ENCODE measurements at places on chromosomes 13 and 19.

DNA sequence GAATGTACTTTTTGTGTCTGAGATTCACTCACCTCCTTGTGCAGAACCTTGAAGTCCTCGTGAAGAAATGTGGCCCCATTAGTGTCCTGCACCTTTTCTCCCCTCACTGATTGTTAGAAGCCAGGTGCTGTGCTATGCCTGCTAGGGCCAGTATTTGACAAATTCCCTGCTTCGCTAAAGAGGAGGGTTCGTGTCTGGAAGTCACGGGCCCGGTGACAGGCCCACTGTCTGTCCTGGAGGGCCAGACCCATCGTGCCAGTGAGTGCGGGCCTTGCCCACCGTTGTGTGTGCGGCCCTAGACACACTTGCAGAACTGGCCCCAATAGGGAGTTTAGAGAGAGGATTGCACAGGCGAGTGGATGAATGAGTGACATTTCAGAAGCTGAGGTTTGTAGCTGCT, 36.8 kb upstream of the GAS6 start:
- DNase-seq: no peak

DNA sequence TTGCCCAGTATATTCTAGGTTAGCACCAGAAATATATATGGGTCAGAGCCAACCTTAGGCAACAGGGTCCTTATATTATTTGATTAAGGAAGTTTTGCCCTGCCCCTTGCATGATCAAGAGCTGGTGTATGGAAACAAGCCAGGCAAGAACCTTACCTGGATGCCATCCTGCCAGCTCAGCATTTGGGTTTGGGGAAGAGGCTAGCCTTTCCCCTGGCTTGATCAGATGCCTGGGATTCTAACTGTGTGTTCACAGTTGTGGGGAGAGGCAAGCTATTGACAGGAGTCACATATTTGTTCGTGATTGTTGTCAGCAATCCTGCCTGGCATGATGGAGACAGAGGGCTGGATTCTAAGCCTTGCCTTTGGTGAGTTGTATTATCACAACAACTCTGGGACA, 260.0 kb upstream of the DACH1 start:
- DNase-seq: no peak

GRCh38 chr13:44855860-44856259, 133.4 kb downstream of the NUFIP1 start:
- no peak for DNase-seq

DNA sequence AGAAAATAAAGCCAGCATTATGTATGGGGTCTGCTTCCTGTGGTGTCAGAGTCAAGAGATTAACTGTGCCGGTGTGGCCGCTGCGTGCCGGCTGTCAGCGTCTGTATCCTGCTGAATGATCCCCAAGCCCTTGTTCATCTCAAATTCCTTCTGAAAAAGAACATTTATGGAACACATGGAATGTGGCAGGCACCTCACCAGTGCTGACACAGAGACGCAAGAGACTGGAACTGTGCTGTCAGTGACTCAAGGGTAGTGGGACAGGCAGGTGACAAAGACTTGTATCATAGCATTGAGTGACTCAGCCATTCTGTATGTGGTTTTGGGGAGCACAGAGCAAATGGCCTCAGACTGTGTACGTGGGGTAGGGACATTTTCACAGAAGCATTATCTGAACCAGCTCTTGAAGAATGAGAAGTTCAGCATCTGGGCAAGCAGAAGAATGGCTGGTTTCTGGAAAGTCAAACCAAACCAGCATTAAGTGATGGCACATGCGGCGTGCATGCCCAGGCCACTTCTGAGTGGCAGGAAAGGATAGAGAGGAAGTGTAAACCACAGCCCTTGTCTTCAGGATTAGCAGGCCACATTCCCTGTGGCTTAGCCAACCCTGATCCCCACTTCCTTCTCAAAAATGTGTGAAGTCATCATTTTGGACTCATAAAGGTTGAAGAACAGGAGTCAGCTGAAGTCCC, 54.0 kb upstream of the IRS2 start:
- DNase-seq: peak; percentile 32

DNA sequence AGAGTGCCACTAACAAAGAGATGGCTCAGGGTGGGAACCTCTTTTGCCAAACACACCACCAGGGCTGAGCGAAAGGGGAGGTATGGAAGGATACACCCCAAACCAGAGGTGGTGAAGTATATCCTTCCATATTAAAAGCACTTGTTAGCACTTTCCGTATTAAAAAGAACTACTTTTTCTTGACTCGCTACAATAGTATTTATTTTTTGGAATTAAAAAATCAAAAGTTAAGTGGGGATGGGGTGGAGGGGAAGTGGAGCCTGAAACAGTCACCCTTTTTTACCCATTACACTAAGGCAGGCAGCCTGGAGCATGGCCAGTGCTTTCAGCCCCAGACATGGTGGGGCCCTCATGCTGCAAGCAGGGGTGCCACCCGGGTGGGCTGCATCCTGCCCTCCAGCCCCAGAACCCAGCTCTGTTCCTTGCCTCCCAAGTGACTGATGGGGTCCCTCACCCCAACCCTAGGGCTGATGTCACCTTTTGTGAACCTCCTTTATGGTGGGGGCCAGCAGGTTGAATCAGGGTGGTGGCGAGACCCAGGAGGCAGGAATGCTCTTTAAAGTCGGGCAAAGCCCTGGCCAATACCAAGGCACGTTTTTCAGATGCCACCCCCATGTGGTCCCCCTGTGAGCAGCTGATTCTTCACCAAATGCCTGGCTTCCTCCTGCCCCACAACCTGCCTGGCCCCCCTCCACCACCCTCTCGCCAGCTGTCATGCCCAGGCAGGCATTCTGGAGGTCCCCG, 31.0 kb downstream of the LYL1 start:
- no peak for DNase-seq

DNA sequence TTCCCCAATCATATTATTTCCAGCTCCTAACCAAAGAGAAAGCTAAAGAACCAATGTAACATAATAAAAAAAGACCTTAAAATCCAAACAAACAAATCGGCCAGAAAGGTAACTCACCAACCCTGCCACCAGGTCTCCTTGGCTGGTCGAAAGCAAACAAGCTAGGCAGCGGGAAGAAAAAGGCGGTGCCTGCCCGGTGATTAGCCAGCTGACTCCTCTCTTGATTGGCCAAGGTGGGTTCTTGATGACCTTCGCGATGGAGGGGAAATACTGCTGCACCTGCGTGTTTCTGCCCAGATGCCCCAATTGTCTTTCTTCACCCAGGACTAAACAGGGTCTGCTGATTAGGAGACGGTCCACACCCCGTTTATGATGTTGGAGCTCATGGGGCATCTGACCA, at the start of gene NLRP11:
Gene NLRP11, minus strand, starts transcription at position 154 of the 400 bp plus-strand sequence. CDS start 13,825 bp downstream, outside the sequence.
- DNase-seq: no peak

GRCh38 chr13:71714802-71715375, 152.1 kb downstream of the DACH1 start:
- DNase-seq: no peak

- DNase-seq: no peak
Observed at GRCh38 chr13:72507416-72508199, 219.8 kb downstream of the MZT1 start.

- no peak for DNase-seq
Observed at GRCh38 chr13:26951581-26952177, 191.1 kb upstream of the GPR12 start.

- peak; percentile 15 for DNase-seq
Observed at GRCh38 chr19:36215276-36216123, 594 bp downstream of the ZNF146 start.

- no peak for DNase-seq
Observed at GRCh38 chr13:99256709-99257108, 1.5 kb downstream of the GPR18 start.

DNA sequence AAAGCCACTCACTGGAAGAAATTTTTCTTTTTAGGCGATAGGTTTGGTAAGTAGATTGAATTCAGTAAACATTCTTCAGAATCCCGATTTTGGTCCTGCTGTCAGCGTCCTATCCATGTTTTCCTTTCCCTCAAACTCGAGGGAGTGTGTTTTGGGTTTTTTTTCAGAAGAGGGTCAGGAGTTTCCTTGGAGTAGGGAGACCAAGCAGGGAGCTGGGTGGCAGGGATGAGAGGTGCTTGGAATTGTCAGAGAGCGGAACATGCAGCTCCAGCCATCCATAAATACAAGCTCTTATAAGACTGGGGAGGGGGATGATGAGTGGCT, 1.6 kb upstream of the PCDH8 start:
- no peak for DNase-seq

- no peak for DNase-seq
Observed at GRCh38 chr19:55382013-55382412, 2.1 kb downstream of the TMEM238 start.
